Activated naive CD4-positive, alpha-beta T cell (primary cell): ENCODE measurements at places on chromosomes 13 and 19.

GRCh38 chr13:43573361-43573740, 213.4 kb downstream of the ENOX1 start:
- DNase-seq, result no peak

- no peak for DNase-seq
Measured at GRCh38 chr19:5207806-5208205, 132.8 kb downstream of the PTPRS start.

- DNase-seq, result no peak
Measured at GRCh38 chr13:89966524-89966923, 1381.0 kb upstream of the MIR17HG start.

DNA sequence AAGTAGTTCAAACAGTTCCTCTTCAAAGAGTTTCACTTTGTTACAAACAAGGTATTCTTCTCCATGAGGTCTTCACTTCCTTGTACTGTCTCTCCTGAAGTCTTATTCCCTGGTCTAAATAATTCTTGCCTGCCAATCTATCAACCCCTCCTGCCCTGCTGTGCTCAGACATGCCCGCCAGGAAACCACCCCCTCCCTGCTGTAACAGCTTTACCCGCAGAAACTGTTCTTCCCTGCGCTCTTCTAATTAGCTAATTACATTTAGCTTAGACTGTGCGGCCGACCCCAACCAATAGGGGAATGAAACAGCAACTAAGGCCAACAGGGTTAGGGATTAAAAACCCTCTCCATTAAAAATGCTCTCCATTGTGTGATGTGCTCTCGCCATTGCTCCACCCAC, 46.7 kb downstream of the ZNF846 start:
- no peak for DNase-seq

DNA sequence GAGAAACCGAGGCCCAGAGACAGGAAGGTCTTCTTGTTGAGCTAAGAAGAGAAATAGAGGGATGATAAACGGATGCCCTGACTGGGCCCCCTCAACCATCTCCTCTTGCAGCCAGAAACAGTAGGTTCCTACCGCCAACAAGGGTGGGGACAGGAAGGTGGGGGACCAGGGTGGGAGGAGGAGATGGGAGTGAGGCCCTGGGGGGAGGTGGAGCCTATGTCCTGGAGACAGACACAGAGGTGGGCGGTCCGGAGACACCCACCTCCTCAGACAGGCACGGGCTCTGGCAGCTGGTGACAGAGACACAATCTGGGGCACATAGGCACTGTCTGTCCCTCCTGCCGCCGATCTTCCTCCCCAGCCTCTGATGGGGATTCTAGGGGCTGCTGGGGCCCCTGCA, 16.9 kb downstream of the GADD45B start:
- DNase-seq, result no peak

GRCh38 chr13:44337581-44337980, 36.0 kb upstream of the SERP2 start:
- no peak for DNase-seq

DNA sequence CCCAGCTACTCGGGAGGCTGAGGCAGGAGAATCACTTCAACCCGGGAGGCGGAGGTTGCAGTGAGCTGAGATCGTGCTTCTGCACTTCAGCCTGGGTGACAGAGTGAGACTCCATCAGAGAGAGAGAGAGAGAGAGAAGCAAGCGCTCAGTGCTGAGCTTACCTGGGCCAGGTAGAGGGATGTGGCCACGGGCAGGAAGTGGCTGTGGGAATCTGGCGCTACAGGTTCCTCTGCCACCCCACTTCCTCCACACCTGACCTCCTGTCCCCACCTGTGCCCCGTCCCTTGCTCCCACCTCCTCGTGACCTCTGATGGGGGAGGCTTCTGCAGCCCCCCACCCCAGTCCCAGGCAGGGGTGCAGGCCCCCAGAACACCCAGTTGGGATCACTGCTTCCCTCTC, 1.0 kb upstream of the NCCRP1 start:
- no peak for DNase-seq

DNA sequence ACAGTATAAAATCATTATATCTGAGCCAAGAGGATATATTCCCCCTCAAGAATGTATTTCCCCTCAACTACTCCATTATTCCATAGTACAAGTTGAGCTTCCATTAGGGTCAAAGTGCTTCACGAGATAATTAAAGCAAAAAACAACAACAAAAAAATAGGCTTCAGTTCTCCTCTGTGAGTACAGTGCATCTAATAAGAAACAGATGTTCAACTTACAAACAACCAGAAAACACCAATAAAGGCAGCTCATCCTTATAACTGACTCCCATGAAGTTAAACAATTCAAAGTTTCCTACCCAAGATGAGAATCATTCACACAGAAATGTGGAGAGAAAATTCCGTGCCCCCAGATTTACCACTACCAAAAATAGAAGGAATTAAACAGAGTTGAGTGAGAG, 854.4 kb downstream of the PCDH9 start:
- no peak for DNase-seq

GRCh38 chr19:16233081-16233776, 35.5 kb downstream of the AP1M1 start:
- DNase-seq, result no peak

GRCh38 chr13:46751811-46752635, 44.9 kb downstream of the ESD start:
- DNase-seq, result peak; percentile 3

- no peak for DNase-seq
Measured at GRCh38 chr19:48986211-48986610, 6.9 kb downstream of the GYS1 start.

DNA sequence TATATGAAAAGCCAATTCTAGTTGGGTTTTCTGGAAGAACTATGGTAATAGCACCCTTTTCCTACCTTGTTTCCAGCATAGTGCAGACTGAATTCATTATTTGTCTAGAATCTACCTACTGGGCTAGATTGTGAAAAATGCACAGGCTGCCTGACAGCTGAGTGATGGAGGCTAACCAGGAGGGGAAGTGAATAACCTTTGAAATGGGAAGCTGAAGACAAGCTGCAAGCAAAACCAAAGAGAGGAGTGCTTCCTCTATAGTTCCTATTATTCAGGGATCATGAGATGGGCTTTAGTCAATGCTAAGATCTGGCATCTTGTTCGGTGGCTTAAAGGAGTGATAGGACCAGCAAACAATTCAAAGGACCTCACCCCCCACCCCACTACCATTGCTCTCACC, 26.9 kb downstream of the MZT1 start:
- DNase-seq, result no peak

GRCh38 chr19:31352296-31352781, 3.1 kb upstream of the TSHZ3 start:
- no peak for DNase-seq

DNA sequence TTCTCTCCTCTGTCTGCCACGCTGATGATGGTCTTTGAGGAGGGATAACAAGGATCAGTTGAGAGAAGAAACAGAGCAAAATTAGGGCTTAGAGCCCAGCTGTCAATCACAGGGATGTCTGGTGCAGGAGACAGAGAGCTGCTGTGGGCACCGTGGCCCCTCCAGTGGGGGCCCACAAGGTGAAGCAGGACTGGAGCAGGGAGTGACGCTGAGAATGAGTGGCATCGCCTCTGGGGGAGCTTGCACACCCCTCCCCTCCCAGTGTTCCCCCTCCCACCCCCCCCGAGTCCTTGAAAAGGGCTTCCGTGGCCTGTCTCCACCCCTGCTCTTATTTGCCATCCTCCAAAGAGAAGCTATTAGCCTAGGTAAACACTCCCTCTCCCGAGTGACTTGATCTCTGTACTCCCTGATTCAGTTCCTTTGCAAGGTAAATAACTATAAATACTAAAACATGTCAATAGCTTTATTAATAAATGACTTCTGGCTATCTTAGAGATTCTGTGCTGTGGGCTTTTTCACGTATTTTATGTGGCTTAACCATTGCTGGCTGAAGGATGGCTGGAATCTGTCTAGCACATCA, 440.0 kb downstream of the ZNF536 start:
- no peak for DNase-seq

DNA sequence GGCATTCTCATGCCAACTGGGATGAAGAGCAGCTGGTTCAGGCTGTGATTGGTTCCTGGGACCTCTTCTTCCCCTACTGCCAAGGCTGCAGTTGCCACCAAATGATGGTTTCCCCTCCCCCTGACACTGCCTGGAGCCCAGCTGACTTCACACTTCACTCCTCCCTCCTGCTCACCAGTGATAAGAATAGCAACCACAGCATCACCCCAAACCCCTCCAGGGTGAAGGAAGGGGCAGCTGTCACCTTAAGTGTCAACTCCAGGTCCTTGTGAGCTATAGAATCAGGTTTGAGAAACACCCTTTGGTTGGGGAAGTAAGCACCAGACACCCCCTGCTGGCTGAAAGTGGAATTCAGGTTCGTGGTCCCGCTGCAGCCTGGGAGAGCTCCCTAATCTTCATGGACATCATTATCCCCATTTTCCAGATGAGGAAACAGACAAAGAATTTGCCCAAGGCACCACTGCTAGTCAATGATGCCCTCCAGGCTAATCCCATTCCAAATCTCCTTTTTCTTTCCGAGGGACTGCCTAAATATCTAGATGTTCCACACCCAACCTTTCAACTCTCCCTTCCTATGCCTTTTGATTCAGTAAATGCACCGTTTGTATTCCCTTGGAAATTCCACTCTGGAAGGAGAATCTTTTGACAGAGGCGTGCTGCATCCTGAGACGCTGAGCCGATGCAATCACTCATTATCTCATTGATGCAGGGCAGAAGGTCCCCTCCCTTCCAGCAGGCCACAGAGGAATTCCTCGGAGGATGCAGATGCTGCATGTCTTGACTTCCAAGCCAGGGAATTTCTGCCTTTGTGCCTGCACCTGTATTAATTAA, 50.6 kb upstream of the UQCRFS1 start:
- peak; percentile 35 for DNase-seq

DNA sequence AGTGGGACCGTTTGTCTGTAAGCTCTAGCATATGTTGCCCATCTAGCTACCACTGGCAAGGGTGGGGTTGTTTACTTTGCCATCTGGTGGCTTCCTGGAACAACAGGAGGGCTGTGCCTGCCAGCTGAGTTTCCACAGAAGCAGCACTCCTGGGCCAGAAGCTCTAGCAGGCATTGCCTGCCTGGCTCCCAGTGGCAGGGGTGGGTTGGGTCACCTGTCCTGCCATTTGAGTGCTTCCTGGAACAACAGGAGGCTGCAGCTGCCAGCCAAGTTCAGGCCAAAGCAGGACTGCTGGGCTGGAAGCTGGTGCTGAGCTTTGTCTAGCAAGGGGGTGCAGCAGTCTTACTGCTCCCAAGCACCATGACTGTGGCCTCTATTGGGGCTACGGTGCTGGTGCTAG, 239.7 kb downstream of the MTUS2 start:
- no peak for DNase-seq

DNA sequence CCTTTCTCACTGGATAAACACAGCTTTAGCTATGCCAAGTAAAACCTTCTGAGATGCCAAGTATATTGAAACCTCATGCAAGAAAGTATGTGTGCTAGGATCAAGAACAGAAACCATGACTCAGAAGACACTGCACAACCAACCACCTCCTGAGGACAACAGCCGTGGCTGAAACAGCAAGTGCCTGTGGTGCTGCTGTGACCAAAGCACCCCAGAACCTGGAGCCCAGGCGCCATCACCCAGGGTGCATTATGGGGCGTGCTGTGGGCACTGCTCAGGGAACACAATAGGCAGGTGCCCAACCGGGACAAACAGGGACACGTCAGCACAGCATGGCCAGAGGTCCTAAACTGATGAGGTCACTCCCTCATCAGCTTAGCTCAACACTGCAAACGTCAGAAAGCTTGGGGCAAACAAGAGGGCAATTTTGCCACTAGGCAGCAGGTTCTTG, 101.3 kb upstream of the SLC15A1 start:
- no peak for DNase-seq

GRCh38 chr19:34193439-34193838, 21.1 kb downstream of the LSM14A start:
- no peak for DNase-seq

DNA sequence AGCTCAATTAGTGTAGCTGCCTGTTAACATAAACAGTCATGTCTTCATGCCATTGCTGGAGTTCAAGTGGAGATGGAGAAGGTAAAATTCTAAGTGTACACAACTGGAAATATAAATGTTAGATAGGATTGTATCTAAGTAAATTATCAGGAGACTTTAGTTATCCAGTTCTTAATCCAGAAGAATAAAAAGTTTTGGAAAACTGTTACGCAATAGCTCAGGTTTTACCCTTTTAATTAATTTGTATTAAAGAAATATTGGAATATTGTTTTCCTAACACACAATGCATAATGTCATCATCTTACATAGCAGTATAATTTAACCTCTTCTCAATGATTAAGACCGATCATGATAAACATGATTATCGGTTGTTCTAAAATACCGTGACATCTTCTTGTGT, 2.8 kb downstream of the SLC10A2 start:
- DNase-seq, result no peak

GRCh38 chr19:38640368-38640767, 7.1 kb upstream of the ACTN4 start:
- no peak for DNase-seq

- DNase-seq, result no peak
Measured at GRCh38 chr19:40261631-40262030, 23.5 kb downstream of the AKT2 start.

DNA sequence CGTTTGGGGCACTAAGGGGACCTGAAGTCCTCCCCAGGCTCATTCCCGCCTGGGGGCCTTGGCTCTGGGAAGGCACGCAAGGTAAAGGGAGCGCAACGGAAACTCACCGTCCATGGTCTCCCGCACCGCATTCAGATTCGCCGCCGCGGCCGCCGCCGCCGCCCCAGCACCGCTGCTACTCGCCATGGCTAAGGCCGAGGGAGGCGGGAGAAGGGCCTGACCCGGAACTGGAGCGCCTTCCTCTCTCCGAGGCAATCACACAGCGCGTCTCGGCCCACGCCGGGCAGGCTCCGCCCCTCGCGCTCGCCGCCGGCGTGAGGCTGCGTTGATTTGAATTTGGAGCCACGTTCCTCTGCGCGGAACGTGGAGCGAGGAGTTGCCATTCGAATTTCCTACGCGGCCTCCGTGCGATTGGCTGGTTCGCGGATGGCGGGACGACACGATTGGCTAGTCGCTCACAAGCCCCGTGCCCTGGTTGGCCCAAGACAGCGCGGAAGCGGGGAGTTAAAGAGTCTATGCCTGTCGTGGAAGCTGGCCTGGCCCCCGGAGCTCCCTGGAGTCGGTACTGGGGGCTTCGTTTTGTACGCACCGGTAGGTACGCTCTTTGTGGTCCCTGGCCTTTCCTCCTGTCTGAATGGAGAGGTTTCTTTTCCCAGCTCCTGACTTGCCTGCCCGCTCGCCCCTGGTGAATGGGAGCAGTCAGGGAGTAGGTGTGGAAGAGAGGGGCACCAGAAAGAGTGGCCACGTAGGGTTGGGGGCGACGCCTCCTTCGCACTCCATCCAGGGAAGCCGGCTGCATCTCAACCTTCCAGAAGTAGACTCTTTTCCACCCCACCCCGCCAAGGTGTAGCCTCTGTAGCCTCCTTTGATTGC, at the start of the genes BORA and MZT1:
Gene BORA, plus strand, starts transcription at position 507 of the 873 bp plus-strand sequence. CDS start 1,018 bp downstream, outside the sequence.
Gene MZT1, minus strand, starts transcription at position 213 of the 873 bp plus-strand sequence. Its CDS starts 27 bp downstream, at position 186.
- DNase-seq, result peak; percentile 87

- no peak for DNase-seq
Measured at GRCh38 chr19:7982103-7982502, 23.3 kb downstream of the ELAVL1 start.

- DNase-seq, result no peak
Measured at GRCh38 chr13:28258417-28258816, 120.1 kb downstream of the PAN3 start.

DNA sequence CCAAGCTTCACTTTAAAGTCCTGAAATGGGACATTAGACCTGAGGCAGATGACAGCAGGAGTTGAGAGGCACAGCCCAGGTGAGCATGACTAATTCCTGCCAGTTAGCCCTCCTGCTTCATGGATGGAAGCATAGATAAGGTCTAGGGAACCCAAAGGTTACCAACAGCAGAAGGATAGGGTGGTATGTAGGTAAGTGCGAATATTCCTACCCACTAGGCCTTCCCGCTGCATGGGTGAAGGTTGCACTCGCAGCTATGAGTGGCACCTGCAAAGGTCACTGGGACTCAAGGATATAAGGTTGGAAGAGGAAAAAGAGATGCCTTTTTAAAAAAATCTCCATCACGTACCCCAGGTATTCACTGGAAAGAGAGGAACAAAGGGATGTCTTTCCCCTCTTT, 12.2 kb upstream of the MLLT1 start:
- DNase-seq, result no peak
